ENCODE measurements at places on chromosomes 16 and 17. TPM values are rescaled to one million over a fixed set of nuclear protein-coding genes. Genes with fewer than 3 reads are reported as not detected.

The HOXB7 gene
- not detected for total RNA-seq

The WNT9B gene
- not detected for total RNA-seq

The DOK4 gene
- 10.5 TPM for total RNA-seq

The OR1F1 gene
- not detected for total RNA-seq

- DNase-seq, result no peak
These were observed 97.1 kb upstream of the AKTIP start for GRCh38 chr16:53600126-53600525.

DNA sequence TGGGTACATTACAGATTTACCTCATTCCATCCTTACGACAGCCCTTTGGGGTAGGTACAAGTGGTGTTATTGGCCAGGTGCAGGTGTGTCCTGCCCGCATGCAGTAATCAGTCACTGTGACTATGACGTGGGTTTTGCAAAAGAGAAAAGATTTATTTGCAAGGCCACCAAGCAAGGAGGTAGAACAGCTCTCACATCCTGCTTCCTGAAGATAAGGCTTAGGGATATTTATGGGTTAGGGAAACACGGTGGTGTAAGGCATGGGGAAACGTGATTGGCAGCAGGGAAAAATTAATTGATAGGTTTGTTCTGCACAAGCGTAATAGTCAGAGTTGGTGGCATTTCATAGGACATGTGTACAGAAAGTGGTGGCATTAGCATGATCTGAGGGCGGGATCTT lies 214.8 kb downstream of the PARN start:
- no peak for DNase-seq

DNA sequence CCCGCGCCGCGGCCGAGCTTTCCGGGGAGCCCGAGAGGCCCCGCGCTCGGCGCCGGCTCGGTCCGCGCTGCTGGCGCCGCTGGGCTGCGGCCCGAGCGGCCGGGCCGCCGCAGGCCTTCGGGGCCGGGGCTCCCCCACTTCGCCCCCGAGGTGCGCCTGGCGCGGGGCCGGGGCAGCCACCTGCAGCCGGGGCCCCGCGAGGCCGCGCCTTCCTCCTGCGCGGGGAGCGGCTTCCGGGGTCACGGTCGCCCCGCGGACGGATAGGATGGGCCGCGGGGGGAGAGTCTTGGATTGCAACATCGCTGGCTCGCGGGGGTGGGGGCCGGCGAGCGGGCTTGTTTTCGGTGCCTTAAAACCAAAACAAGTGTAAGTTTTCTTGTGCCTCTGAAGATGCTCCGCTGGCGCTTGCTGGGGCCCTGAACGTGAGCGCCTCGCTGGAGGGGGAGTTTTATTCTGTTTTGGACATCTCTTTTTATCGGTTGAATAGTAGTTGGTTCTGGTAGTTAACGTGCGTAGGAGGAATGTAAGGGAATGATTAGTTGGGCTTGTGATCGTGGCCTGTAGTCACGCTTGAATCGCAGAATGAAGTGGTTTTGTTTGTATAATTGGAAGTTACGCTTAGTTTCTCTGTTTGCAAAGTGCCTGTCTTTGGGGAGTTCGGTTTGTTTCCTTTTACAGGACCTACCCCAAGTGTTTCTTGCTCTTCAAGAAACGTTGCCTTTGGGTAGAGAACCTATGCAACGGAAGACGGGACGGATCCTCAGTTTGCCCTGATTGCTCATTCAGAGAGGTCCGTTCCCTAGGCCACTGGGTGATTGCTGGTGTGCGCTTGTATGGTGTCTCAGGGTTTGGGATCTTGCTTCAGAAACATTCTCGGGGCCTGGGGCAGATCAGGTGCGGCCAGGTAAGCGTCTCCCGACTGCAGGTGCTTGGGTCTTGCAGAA lies 724 bp downstream of the UBE2I start:
- no peak for DNase-seq

DNA sequence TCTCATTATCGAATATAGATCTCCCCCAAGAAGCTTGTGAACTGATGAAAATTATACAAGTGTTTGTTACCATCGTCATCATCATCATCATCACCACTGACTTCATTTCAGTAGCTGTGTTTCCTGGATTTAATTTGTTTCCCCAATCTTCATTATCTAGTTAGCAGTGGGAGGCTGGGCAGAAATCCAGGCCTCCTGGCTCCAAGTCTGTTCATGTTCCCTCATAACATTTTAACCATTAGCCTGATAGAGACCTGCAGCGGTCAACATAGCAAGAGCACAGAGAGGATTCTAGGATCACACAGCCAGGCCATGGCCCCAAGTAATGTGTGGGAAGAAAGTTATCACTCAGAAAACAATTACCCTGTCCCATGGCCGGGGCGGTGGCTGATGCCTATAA lies 526.2 kb upstream of the CDH11 start:
- no peak for DNase-seq

GRCh38 chr17:6066183-6066948 lies 3.8 kb upstream of the WSCD1 start:
- no peak for DNase-seq

DNA sequence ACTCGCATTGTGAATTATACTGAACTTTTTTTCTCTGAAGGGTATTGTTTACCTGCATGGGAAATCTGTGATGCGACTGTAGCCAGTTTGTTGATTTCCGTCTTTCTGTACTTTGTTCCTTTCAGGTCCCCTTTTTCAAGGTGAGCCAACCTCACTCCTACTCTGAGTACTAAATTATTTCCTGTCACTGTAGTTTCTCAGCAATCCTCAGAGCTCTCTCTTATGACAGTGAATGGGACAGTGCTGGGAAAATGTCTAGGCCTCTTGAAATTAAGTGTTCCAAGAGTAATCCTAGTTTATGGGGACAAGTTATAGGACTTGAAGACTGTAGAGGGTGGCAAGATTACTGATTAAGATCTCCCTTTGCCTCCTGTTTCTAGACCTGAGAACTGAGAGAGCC lies 167.6 kb downstream of the CNTNAP4 start:
- DNase-seq, result no peak

DNA sequence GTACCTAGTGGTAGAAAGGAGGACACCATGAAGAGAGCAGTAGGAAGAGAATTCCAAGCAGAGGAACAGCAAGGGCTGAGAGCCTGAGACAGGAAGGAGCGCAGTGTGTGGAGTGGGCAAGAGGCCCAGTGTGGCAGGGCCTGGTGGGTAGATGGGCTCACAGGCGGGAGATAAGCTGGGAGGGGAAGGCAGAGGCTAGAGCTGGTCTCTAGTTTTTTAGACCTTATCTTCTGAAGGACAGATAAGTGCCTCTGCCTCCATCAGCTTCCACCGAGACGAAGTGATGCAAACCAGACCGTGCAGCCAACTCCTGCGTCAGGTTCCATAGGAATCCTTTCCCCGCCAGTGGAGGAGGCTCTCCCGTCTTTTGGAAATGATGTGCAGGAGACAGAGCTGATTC lies 33.6 kb downstream of the CDH1 start:
- DNase-seq, result no peak

GRCh38 chr16:69820926-69821541 lies 58.9 kb downstream of the WWP2 start:
- no peak for DNase-seq
